Mucosa of descending colon (tissue), 3 donors: ENCODE measurements at places on chromosomes 16 and 17.

- DNase-seq, result no peak
Measured at GRCh38 chr17:45873728-45874127, 20.6 kb upstream of the MAPT start.

GRCh38 chr16:31177136-31177535 is 2.8 kb upstream of the FUS start:
- DNase-seq, result peak; percentile 14

- DNase-seq, result peak; percentile 16
Measured at GRCh38 chr17:148757-149156, 11.4 kb downstream of the SCGB1C2 start.

GRCh38 chr17:61200339-61200715 is 199.3 kb upstream of the TBX2 start:
- DNase-seq, result no peak

DNA sequence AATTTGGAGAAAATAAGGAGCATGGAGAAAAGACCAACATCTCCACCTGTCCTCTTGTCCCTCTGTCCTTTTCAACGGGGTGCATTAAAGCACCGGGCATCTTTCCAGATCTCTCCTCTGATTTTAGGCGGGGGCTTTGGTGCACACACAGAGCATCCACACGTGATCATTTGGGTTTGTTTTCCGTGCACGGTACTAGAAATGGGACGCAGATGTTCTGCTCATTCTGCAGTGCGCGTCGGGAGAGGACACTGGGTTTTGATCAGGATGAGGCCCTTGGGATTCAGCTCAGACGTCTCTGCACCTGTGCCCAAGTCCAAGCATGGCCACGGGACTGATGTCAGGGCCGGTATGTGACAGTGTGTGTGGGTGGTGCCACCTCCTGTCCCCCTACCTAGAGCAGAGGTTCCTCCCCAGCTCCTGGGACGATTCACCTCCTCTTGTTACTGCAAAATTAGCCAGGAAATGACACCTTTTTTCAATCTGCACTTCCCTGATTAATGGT is 31.9 kb downstream of the PDIA2 start:
- DNase-seq, result no peak

DNA sequence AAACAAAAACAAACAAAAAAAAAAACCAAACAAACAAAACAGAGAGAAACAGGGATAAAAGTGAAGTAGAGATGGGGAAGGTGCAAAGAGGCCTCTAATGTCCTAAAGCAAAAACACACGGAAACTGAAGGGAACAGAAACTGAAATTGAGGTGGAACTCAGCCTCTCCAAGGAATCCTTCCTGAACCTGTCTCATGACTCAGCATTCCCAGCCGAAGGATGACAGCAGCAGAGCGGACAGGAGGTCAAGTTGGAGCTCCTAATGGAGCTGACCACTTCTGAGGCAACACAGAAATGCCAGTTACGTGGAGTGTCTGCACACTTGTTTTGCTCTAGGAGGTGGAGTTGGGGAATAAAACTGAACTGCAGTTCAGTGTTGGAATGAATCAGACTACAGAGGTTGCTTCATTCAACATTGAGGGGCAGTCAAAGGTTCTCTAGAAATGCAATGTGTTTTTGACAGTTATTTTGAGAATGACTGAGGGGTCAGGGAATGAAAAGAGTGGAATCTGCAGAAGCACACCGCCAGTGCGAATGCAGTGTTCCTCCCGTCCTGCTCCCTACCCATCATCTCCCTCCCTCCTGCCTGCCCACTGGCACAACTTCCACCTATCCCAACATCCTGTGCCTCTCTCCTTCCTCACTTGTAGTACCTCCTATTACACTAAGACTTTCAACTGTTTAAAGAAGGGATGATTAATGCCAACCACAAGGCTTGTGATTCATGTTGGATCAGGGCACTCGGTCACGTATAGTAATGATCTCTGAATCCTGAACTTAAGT is 6.3 kb downstream of the UBE2O start:
- DNase-seq, result no peak

DNA sequence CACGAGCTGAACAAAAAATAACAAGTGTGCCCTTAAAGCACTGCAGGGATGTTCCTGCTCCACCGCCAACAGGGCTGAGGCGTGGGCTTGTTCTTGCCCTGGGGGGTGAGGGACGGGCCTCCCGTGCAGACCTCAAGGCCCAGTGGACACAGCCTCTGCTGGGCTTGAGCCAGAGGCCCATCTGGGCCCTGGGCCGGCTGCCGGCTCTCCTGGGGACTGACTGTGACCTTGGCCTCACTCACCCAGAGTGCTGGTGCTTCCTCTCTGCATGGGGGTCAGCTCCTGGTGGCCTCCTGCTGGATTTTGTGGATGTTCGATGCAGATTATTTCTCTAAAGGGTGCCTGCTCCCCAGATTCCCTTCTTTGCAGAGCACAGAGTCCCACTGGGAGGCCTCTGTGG is 54.2 kb upstream of the CDR2 start:
- no peak for DNase-seq

DNA sequence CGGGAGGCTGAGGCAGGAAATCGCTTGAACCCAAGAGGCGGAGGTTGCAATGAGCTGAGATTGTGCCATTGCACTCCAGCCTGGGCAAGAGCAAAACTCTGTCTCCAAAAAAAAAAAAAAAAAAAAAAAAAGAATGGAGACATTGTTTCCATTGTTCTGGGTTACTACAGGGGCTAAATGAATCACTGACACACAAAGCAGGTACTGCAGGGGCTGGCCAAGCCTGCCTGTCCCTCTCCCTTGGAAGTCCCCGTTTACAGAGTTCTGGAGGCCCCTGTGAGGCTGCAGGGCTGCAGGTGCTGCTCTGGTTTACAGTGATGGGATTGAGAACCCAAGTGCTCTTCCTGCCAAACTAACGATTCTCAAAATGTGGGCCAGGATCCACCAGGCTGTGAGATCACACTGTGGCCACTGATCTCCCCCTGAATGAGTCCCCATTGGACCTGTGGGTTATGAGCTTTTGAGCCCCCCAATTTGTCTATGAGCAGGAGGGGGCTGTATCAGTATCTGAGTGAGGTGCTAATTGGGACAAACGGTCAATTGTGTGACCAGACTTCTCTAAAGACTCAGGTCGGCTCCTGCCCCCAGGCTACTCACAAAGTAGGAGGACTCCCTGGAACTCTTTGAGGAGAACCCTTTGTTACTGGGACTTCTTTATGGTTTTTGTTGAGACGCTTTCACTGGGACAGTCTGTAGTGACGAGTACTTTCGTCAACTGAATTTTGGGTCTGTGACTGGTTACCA is 39.0 kb downstream of the DNAH17 start:
- no peak for DNase-seq

GRCh38 chr16:88744577-88745521 is 38.5 kb downstream of the CTU2 start:
- no peak for DNase-seq

- peak; percentile 71 for DNase-seq
Measured at GRCh38 chr16:81495321-81496234, 51.0 kb downstream of the CMIP start.

DNA sequence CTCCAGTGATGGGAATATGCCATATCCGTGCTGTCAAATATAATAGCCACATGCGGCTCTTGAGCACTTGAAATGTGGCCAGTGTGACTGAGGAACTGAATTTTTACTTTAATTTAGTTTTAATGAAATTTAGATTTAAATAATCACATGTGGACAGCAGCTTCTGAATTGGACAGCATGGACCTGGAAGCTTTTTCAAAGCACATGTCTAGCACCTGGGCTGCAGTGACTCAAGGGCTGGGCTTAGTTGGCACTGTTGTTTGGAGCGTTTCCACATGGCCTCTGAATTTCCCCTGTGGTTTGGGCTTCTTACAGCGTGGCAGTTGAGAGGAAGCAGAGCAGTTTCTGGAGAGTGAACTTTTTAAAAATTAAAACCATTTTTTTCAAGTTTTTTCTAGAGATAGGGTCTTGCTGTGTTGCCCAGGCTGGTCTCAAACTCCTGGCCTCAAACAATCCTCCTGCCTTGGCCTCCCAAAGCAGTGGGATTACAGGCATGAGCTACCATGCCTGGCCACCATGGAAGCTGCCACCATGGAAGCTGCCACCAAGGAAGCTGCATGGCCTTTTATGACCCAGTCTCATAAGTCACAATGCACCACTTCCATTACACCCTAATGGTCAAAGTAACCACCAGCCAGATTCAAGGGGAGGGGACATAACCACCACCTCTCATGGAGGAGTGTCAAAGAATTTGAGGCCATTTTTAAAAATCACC is 6.7 kb upstream of the TOB1 start:
- no peak for DNase-seq

DNA sequence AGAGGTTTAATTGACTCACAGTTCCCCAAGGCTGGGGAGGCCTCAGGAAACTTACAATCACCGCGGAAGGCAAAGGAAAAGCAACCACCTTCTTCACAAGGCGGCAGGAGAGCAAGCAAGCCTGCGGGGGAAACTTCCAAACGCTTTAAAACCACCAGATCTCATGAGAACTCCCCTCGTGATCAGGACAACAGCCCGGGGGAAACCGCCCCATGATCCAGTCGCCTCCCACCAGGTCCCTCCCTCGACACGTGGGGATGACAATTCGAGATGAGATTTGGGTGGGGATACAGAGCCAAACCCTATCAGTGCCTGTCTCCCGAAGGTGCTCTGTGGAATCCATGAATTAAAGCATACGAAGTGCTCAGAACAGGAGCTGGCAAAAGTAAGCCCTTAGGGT is 43.9 kb upstream of the ABR start:
- DNase-seq, result no peak

GRCh38 chr17:70563281-70563820 is 394.0 kb downstream of the KCNJ2 start:
- DNase-seq, result peak; percentile 71

DNA sequence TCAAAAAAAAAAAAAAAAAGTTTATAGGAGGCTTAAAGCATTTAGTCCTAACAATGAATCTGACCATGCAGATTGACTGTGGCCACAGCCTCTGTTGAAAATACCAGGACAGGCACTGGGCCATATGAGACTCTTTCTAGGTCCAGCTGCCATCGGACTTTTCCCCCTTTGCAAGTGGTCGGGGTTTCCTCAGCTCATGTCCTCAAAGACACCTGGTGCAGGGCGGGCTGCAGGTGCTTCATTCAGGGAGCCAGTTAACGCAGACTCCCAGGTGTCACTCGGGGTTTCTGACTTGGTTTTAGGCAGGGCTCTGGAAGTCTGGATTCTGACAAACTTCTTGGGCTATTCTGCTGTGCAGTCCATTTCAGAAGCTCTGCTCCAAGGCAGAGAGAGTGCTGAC is 20.9 kb downstream of the ELAC2 start:
- no peak for DNase-seq

GRCh38 chr16:68848786-68849185 is 5.5 kb downstream of the TANGO6 start:
- DNase-seq, result no peak

DNA sequence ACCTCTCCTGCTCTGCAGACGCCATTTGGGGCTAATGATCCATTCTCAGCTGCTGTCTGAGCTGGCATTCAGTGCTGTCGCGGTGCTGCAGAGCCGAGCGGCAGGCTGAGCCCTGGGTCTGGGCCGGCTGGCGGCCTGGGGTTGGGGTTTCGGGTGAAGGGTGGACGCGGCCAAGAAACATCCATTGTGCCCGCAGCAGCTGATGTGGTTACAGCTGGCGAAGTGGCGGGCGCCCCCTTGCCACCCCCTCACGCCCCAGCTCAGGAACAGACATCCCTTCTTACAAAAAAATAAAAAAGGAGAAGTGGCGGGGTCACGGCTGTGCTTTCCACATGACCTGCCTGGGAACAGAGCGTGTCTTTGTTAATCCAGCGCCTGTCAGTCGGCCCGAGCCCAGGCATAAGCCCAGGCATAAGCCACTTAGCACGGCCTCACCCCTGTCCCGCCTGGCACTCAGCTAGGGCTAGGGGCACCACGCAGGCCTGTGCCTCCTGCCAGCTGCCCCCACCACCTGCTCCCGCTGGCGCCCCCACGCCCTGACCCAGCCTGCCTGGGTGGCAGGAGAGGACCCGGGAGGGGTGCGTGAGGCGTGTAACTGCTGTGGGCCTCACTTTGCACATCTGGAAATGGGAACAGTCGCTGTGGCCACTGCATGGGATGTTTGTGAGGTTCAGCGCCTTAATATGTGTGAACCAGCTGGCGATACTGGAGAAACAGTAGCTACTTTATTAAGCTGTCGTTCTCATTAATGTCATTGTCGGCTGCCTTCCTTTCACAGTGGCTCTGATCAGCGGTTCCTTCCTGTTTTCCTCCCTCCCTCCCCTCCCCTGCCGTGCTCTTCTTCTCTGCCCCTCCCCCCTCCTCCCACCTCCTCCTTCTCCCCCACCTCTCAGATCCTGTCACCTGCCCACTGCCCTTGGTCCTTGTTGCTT is 197.7 kb upstream of the CIBAR2 start:
- peak; percentile 34 for DNase-seq

- DNase-seq, result no peak
Measured at GRCh38 chr17:35404360-35404759, 27.9 kb downstream of the SLFN12 start.

GRCh38 chr17:79301469-79301868 is 226.8 kb downstream of the ENGASE start:
- no peak for DNase-seq

DNA sequence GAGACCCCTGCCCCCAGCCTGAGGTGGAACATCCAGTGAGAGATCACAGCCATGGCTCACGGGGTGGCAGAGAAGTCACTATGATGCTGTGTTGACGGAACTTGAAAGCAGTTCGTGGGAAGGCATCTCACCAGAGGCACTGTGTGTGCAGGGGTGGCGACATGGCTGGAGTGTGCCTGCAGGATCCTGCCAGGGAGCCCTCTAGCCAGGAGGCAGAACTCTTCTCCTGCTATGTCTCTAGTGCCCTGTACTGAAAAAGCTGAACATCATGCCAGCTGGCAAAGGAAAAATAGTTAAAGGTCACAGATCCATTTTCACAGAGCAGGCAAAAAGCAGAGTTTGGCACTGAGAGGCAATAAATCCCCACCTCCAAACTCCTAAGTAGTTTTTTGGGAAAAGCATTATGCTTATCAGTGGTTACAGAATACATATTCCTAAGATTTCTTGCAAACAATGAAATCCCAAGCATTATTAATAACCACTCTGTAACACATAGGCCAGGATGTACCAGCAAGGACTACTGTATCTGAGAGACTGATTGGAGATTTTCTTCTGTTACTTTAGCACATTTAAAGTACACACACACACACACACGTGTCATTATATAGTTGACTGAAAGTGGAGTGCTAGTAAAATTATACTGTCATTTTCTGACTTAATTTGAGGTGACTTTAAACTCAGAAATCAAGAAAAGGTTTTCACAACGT is 36.8 kb downstream of the TNRC6C start:
- no peak for DNase-seq

GRCh38 chr17:10120109-10120485 is 78.3 kb downstream of the GAS7 start:
- no peak for DNase-seq

GRCh38 chr16:6827267-6827666 is 505.4 kb upstream of the RBFOX1 start:
- DNase-seq, result no peak

DNA sequence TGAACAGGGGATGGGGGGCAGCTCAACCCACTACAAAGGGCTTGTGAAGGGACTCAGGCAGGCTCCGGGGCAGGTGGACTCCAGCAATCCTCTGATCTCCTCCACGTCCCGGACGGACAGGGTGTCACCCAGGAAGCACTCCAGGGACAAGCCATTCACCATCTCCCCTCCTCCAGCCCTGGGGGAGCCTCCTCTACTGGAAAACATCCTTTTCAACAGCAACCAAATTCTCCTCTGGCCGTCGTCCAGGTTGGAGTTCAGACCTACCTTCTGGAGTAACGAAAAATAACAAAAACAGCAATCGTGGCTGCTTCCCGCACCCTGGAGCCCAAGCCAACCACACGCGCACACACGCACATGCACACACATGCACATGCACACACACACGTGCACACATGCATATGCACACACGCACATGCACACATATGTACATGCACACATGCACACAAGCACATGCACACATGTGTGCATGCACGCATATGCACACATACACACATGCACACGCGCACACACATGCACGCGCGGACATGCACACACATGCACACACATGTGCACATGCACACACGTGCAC is 8.9 kb upstream of the RBFOX3 start:
- DNase-seq, result peak; percentile 17
